ENCODE measurements at places on chromosomes 2 and 18. TPM values are rescaled to one million over a fixed set of nuclear protein-coding genes. Genes with fewer than 3 reads are reported as not detected.

GRCh38 chr18:49561289-49562193, at the start of gene LIPG:
Gene LIPG, plus strand, starts transcription at chr18:49562057. Its CDS starts 252 bp downstream, at chr18:49562309.
- DNase-seq = peak; percentile 81

The CRYGD gene
- polyA plus RNA-seq = not detected

The MAP3K19 gene
- 0.13 TPM for polyA plus RNA-seq

The COL6A3 gene
- 229 TPM for polyA plus RNA-seq

- no peak for DNase-seq
These were observed 8.6 kb downstream of the SDC1 start for GRCh38 chr2:20216130-20217025.

- no peak for DNase-seq
These were observed 77.0 kb upstream of the LYPD1 start for GRCh38 chr2:132747046-132747445.

The CTAGE1 gene
- polyA plus RNA-seq = not detected

DNA sequence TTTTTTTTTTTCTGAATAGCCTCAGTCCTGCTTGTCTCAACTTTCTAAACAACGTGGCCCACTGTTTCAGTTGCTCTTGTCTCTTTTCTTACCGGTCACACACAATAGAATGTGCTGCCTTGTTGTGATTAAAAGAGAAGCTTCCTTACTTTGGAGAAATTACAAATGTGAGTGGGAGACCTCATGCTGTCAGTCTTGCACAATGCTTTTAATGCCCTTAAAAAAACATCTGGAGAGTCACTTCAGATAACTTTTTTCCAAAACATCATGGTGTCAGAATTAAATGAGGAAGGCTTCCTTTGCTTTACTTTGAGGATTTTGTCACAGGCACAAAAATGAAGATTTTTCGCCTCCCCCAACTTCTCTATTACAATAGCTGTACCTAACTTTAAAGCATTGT, 37.7 kb downstream of the LHCGR start:
- no peak for DNase-seq

- no peak for DNase-seq
These were observed 140.0 kb upstream of the CYP1B1 start for GRCh38 chr2:38215993-38216392.

The CRYGC gene
- not detected for polyA plus RNA-seq

GRCh38 chr2:132419235-132419634, 2.6 kb downstream of the GPR39 start:
- no peak for DNase-seq

The CAVIN2 gene
- polyA plus RNA-seq = 35.8 TPM

DNA sequence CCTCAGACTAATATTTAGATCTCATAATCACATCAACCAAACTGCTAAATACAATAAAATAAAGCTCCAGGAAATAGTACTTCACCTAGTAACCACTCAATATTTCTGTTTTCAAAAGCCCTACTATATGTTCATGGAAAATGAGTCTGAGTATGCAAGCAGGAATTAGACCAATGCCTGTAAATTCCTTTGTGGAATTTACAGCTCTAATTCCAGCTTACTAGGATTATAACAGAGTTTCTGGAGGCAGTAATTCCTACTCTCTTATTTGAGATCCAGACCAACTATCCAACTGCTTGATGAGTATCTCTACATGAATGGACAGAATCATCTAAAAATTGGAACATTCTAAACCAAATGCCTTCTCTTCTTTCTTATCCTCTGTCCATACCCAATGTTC, 11.6 kb downstream of the CDKL4 start:
- no peak for DNase-seq

DNA sequence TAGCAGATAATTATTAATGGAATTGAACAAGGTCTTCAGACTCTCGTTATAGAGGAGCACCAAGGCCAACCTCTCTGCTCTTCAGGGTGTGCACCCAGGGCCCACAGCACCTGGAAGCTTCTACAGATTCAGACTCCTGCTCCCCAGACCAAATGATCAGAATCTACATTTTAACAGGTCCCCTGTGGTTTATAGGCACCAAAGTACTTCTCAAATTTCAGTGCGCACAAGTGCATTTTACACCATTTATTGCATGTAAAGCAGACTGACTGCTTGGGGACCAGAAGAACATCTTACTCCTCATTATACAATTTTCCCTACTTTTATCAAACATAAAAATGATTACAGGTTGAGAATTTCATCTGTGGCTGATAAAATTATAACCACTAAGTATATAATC, 163.9 kb downstream of the COL4A4 start:
- no peak for DNase-seq

GRCh38 chr2:60391230-60391629, 162.2 kb downstream of the BCL11A start:
- no peak for DNase-seq

- DNase-seq = peak; percentile 96
These were observed 81.4 kb upstream of the PKDCC start for GRCh38 chr2:41966431-41966893.

DNA sequence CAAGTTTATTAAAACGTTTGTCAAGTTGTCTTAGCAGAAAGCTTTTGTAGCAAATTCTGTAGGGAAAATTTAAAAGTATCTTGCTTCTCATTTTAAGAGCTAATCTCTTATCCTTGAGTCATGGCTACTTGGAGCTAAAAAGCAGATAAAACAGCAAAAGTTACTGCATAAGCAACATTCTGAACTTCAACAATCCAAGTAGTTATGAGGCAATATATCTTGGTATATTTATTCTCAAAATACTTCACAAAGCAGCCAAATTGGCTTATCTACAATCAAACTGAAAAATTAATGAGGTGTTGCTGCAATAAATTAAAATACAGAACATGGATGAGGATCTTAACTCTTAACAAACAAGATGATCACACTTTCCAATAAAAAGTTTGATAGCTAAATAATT, 306.5 kb downstream of the PIEZO2 start:
- DNase-seq = no peak

DNA sequence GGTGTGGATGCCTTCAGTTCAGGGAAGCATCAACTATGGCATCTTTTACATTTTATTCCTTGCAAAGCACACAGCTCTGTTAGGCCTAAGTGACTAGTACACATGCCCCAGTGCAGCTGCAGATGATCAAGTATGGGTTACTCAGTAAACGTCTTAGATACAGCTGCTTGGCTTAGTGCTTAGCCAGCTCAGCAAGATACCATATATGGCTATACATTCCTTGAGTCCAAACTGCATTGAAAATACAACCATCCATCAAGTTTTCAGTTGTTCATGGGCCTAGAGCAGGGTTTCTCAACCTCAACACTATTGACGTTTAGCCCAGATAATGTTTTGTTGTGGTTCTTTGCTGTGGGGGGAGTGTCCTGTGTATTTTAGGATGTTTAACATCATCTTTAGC, 769.9 kb downstream of the TSN start:
- peak; percentile 82 for DNase-seq

DNA sequence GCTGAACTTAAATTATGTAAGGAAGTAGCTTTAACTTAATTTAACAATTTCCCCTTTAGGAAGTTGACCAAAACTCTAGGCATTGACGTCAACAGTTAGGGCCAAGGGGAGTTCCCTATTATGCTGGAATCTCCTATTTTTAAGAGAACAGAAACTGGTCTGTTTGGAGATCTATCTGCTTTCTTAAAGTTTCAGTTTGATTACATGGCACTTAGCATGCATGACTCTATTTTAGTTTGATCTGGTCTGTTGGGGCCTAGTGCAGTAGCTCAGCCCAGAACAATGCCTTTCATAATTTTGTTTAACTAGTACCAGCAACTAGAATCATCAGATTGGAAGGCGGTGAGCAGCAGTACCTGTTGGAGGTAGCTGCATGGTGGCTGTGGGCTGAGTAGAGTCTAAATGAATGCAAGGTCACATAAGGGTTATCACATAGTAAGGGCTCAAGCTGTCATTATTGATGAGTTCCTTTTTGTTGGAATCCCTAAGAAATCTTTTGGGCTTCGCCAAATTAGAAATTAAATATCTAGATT, 60.5 kb upstream of the ZNG1B start:
- peak; percentile 72 for DNase-seq

DNA sequence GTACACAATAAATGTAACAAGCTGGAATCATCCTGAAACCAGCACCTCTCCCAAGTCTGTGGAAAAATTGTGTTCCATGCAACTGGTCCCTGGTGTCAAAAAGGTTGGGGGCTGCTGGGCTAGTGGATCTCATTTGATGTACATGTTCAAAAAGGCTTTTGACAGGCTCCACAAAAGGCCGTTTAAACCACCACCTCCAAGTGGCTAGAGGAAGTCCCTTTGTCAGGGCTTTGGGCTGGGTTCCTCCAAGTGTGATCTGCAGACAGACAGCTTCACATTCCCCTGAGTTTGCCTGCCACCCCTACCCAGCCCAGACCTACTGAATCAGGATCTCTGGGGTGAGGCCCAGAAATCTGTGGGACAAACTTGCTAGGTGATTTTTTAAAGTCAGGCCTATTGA, 84.7 kb downstream of the TGFA start:
- DNase-seq = no peak

The GKN1 gene
- polyA plus RNA-seq = 0.15 TPM

DNA sequence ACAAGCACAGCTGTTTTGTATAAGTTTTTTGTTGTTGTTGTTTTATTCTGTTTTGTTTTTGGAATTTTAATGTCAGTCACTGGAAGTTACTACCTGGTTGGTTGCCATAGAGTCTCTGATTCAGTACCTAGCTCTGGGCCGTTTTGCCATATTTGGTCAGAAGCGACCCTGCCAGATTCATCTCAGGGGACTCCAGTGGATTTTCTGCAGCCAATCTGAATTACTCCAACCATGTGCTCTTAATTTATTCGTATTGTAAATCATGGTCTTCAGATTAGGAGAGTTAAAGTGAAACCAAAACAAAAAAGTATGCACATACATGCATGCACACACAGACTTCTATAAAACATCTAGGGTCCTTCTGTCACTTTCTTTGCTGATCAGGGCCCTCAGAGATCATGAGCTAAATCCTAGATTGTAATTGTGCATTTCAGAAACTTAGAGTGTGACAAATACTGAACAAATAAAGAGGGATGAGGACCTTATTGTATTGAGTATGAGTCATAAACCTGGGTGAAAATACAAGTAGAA, 317.4 kb upstream of the UBE2E3 start:
- peak; percentile 80 for DNase-seq

GRCh38 chr2:229344151-229344551, 73.1 kb upstream of the PID1 start:
- peak; percentile 35 for DNase-seq

The SERPINB3 gene
- not detected for polyA plus RNA-seq

DNA sequence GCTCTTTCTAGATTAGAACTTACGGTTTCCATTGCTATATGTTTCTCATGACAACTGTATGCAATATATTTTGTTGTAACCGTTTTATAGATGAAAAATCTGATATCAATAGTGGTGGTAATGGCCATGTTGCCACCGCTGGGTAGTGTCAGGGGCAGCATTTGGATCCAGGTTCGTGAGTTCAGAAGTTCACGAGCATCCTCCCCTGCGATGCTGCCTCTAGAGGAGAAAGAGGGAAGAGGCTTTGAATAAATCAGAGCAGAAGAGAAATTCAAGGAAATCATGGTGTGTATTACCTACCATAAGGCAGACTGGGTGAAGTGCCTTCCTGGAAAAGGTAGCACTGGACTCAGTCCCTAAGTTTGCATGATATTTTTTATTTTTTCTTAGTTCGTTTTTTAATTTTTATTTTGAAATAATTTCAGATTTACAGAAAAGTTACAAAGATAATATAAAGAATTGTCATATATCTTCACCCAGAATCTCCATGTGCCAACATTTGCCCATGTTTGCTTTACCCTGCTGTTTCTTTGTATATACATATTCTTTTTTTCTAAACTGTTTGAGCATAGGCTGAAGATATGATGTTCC, 3.3 kb upstream of the ZBTB7C start:
- peak; percentile 40 for DNase-seq

- DNase-seq = no peak
These were observed 14.3 kb upstream of the PTH2R start for GRCh38 chr2:208392300-208392699.

The SNTG2 gene
- 0.35 TPM for polyA plus RNA-seq

- DNase-seq = peak; percentile 66
These were observed at the start of gene QPCT for GRCh38 chr2:37344453-37345361. Gene QPCT, plus strand, starts transcription at chr2:37344630. Its CDS starts 102 bp downstream, at chr2:37344732.

The BOLL gene
- 0.89 TPM for polyA plus RNA-seq

The GPR39 gene
- 0.21 TPM for polyA plus RNA-seq

The C2orf66 gene
- 0.09 TPM for polyA plus RNA-seq

The DNAJC10 gene
- 50.9 TPM for polyA plus RNA-seq

GRCh38 chr2:118834440-118834810, 13.0 kb downstream of the EN1 start:
- no peak for DNase-seq

DNA sequence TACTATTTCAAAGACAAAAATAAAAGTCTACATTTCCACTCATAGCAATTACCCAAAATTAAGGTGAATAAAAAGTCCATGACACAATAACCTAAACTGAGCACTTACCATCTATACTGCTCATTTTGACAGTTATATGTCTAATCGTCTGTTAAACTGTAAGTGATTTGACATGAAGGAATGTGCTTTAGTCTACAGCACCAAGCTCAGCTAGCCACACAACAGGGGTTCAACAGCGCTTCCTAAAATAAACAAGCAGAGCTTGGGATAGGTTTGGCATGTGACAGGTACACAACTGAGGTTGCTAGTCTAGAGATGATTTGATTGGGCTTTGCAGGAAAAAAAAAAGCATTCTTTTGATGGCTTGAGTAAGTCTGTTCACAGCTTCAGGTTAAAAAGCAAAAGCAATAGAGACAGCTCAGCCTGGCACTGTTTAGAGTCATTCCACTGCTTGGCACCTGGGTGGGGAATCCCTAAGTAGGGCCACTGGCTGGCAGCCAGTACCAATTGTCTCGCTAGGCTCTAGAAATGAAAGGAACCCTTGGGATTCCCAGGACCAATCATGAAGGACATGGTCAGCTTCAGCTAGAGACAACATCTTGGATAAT, 78.6 kb downstream of the BARD1 start:
- DNase-seq = no peak

GRCh38 chr2:230170532-230170931, 49.3 kb downstream of the SP110 start:
- peak; percentile 15 for DNase-seq

The RTP5 gene
- polyA plus RNA-seq = not detected

GRCh38 chr2:4340536-4340935, 637.2 kb downstream of the DCDC2C start:
- no peak for DNase-seq

The GCKR gene
- polyA plus RNA-seq = 0.15 TPM

- no peak for DNase-seq
These were observed 173.3 kb downstream of the ANKRD44 start for GRCh38 chr2:197137231-197137630.

- no peak for DNase-seq
These were observed 40.5 kb upstream of the PEX13 start for GRCh38 chr2:60976875-60977561.

GRCh38 chr2:82239176-82239575, 1934.6 kb upstream of the LRRTM1 start:
- DNase-seq = no peak

The IMMT gene
- polyA plus RNA-seq = 78.2 TPM

The DHRS9 gene
- 0.26 TPM for polyA plus RNA-seq

- DNase-seq = peak; percentile 30
These were observed 15.7 kb downstream of the C2orf69 start for GRCh38 chr2:199926806-199927205.

- DNase-seq = peak; percentile 24
These were observed 289.7 kb downstream of the MYT1L start for GRCh38 chr2:2041256-2041824.
